Hematopoietic multipotent progenitor cell treated with erythropoietin and hydrocortisone succinate and interleukin-3 and kit ligand, for 6 days (in vitro differentiated cells): ENCODE measurements at places on chromosomes 11 and 22.

DNA sequence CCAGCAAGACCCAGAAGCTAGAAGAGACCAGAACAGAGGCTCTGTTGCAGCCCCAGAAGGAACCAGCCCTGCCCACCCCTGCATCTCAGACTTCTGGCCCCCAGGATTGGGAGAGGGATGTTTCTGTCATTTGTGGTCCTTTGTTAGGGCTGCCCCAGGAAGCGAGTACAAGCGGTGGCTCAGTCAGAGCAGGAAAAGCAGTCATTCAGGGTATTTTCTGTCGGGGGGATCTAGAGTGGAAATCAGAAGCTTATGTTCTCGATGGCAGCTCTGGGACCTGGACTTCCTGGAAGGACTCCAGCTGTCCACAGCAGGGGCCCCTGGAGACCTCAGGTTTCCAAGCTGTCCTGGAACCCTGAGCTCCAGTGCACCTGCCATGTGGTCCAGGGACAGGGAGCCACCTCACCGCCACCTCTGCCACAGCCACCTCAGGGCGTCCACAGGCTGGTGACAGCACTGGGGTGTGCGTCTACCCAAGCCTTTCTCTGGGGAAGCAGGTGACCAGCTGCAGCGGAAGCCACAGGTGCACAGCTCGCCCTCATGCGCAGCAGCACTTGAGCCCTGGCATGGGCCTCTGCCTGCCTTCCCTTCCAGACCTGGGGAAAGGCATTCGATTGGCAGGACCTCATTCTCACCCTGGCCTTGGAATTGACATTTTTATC lies 2.6 kb downstream of the KRTAP5-5 start:
- no peak for DNase-seq

- peak; percentile 41 for DNase-seq
Observed at GRCh38 chr11:106917973-106918372, 100.3 kb downstream of the GUCY1A2 start.

- peak; percentile 68 for DNase-seq
Observed at GRCh38 chr22:22408731-22409696, 99.5 kb downstream of the ZNF280B start.

GRCh38 chr22:44200451-44200850 lies 19.7 kb downstream of the PARVG start:
- DNase-seq: no peak

- DNase-seq: no peak
Observed at GRCh38 chr11:35664977-35665441, 2.4 kb downstream of the TRIM44 start.

- no peak for DNase-seq
Observed at GRCh38 chr22:46842606-46843005, 80.2 kb downstream of the TBC1D22A start.

- no peak for DNase-seq
Observed at GRCh38 chr22:34849965-34850364, 216.0 kb upstream of the ISX start.

DNA sequence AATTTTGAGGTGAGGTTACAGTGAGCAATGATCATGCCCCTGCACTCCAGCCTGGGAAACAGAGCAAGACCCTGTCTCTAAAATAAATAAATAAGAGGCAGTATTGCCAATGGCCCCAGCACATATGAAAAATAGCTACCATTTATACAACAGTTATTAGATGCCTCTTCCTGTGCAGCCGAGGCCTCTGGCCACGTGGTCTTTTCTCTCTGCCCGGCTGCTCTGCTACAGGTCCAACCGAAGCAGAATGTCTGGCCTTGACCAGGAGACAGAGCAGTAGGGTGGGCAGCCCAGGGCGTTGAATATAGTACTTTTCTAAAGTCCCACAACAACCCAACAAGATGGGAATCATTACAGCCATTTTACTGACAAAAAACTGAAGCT lies 12.4 kb upstream of the OAF start:
- no peak for DNase-seq

DNA sequence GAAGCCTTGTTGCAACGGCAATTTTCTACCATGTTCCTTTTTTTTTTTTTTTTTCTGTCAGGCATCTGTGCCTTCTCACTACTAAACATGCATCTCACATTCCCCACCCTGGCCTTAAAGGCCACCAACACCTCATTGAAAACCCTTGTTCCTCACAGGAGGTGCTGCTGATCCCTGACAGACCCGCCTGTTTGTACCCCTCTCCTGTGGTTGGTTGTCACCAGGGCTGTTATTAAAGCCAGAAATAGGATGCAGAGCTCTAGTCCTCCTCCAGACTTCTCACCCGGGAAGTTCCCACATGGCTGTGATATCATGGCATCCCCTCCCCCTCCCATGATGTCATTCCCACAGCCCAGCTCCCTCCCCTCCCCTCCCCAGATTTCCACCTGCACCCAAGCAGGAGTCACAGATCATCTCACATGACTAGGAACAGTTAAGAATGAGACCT lies 302.8 kb upstream of the NCAM1 start:
- no peak for DNase-seq
